ENCODE measurements at places on chromosomes 12 and 14.

GRCh38 chr12:64566831-64567517 is 43.3 kb upstream of the RASSF3 start:
- H3K27ac ChIP-seq, result no peak overlapping the region
- H3K36me3 ChIP-seq, result no peaks in the 10 kb centered on the region
- H3K27me3 ChIP-seq, result peaks cover 6% of the 10 kb centered on the region
- no peak for DNase-seq

- no peaks in the 10 kb centered on the region for H3K36me3 ChIP-seq
- H3K4me3 ChIP-seq, result no peak overlapping the region
- no peak overlapping the region for H3K27ac ChIP-seq
- peaks cover 20% of the 10 kb centered on the region for H3K27me3 ChIP-seq
- no peak for DNase-seq
Observed at GRCh38 chr14:54814076-54814475, 88.5 kb downstream of the GCH1 start.

DNA sequence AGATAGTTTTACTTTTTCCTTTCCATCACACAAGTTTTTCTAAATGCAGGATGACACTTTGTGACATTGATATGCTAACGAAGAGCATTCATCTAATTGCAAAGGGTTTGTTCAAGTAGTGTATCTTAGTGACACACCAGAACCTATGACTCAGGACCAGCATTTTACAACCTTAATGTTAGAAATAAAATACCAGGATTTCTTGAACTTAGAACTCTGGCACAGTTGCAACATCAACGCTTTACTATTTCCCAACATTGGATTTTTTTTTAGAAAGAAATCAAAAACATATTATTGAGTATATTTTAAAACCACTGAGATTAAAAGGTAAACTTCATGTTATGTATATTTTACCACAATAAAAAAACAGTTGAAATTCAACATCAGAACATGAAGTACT is 17.9 kb upstream of the PLEKHG6 start:
- H3K27ac ChIP-seq, result no peak overlapping the region
- no peak for DNase-seq
- H3K4me3 ChIP-seq, result no peak overlapping the region
- peaks cover 2% of the 10 kb centered on the region for H3K36me3 ChIP-seq
- no peaks in the 10 kb centered on the region for H3K4me1 ChIP-seq

GRCh38 chr12:1832801-1833595 is 12.6 kb downstream of the LRTM2 start:
- H3K27ac ChIP-seq, result no peak overlapping the region
- H3K4me3 ChIP-seq, result no peak overlapping the region
- H3K4me1 ChIP-seq, result no peaks in the 10 kb centered on the region

DNA sequence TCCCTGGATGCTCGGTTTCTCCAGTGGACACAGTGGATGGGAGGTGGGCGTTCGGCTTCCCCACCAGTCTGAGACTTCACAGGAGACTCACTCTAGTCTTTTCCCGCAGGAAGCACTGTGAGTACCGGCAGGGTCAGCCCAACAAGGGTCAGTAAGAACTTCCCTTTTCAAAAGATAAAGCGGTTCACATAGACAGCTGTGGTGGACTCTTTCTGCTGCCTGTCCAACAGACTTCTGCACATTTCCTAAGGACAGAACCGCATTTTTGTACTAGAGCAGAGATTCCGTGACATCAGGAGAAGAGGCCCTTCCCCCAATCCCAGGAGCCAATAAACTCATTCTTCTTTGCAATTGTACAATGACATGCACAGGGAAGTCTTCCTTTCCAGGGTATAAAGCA is 10.4 kb downstream of the LTBR start:
- H3K27ac ChIP-seq, result no peak overlapping the region
- no peaks in the 10 kb centered on the region for H3K27me3 ChIP-seq
- no peak overlapping the region for H3K4me3 ChIP-seq

DNA sequence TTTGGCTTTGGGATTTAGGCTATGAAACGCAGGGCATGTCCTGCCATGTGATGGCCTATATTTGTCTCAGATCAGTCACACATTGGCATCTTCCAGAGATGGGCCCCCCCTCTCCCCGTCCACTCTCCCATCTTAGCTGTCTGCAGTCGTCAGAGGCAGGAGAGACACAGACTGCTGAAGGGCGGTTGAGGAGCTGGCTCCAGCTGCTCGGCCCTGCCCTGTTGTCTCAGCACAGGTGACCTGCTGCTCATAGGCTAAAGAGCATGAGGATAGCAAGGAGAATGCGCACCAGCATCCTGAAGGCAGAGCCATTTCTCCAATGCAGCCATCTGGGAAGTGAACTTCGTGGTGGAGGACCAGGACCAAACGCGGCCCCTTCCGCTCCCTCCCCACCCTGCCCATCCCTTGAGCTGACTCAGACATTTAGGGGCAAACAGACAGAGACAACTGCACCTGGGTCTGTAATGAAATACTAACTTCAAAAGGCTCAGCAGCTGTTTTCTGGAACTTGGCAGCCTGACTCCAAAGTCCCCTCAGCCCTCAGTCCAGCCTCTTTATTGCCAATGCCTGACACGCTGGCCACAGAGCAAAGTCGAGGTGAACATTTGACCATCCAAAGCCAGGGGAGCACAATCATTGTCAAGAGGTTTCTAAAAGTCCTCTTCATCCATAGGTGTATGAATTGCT is 22.3 kb downstream of the FZD10 start:
- DNase-seq, result no peak
- H3K36me3 ChIP-seq, result no peaks in the 10 kb centered on the region
- H3K4me1 ChIP-seq, result no peaks in the 10 kb centered on the region

- H3K36me3 ChIP-seq, result no peaks in the 10 kb centered on the region
- H3K27ac ChIP-seq, result no peak overlapping the region
- H3K4me3 ChIP-seq, result no peak overlapping the region
Observed at GRCh38 chr12:58138424-58138823, 197.1 kb downstream of the ATP23 start.

DNA sequence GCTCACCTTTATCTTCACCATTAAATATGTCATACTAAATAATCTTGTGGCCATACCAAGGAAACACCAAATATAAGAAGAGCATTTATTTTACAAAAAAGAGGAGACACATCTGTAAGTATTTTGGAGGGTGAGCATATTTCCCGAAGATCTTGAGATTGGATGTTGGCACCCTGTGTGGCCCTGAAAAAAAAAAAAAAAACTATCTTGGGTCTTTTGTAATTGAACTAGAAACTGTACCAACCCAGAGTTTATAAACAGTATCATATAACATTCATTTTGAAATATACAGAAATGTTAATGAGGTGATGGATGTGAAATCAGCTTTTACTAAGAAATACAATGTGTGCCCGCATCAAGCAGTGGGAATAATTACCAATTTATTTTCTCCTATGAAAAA is 104.0 kb upstream of the FRMD6 start:
- H3K27ac ChIP-seq, result no peak overlapping the region
- DNase-seq, result no peak
- no peaks in the 10 kb centered on the region for H3K36me3 ChIP-seq
- H3K4me3 ChIP-seq, result no peak overlapping the region
- no peaks in the 10 kb centered on the region for H3K4me1 ChIP-seq
- H3K27me3 ChIP-seq, result peaks cover 44% of the 10 kb centered on the region

- no peak overlapping the region for H3K4me3 ChIP-seq
- H3K4me1 ChIP-seq, result no peaks in the 10 kb centered on the region
- H3K36me3 ChIP-seq, result no peaks in the 10 kb centered on the region
- no peak for DNase-seq
- H3K27ac ChIP-seq, result no peak overlapping the region
Observed at GRCh38 chr14:33709283-33709682, 241.6 kb downstream of the EGLN3 start.

- peaks cover 82% of the 10 kb centered on the region for H3K4me1 ChIP-seq
- H3K27me3 ChIP-seq, result no peaks in the 10 kb centered on the region
- H3K36me3 ChIP-seq, result peaks cover 16% of the 10 kb centered on the region
- no peak for DNase-seq
- peak overlapping the region; percentile 97 for H3K4me3 ChIP-seq
Observed at GRCh38 chr14:69615121-69615495, 3.7 kb downstream of the SUSD6 start.

GRCh38 chr12:58443981-58444371 is 476.3 kb downstream of the LRIG3 start:
- H3K4me3 ChIP-seq, result no peak overlapping the region
- no peaks in the 10 kb centered on the region for H3K4me1 ChIP-seq
- no peaks in the 10 kb centered on the region for H3K27me3 ChIP-seq
- H3K27ac ChIP-seq, result no peak overlapping the region
- no peaks in the 10 kb centered on the region for H3K36me3 ChIP-seq

- H3K4me1 ChIP-seq, result no peaks in the 10 kb centered on the region
- no peaks in the 10 kb centered on the region for H3K36me3 ChIP-seq
- H3K27ac ChIP-seq, result no peak overlapping the region
- H3K4me3 ChIP-seq, result no peak overlapping the region
- DNase-seq, result no peak
Observed at GRCh38 chr14:43005807-43006206, 1399.1 kb downstream of the LRFN5 start.

DNA sequence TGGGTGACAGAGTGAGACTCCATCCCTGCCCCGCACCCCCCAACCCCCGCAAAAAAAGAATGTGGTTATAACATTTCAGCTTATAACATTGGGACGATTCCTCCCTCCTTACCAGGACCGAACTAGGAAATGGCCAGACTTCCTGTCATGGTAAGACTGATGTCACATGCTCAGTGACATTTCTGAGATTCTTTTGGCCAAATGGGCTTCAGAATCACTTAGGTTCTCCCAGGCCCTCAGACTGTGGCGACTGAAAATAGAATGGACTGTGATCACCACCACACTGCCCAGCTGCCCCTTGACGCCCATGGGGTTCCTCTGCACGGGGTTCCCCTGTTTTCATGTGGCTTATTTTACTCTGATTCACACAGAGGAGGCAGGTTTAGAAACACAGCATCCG is 115.0 kb upstream of the EVL start:
- no peak for DNase-seq
- H3K36me3 ChIP-seq, result no peaks in the 10 kb centered on the region
- H3K27ac ChIP-seq, result no peak overlapping the region
- peaks cover 6% of the 10 kb centered on the region for H3K27me3 ChIP-seq
- peaks cover 5% of the 10 kb centered on the region for H3K4me1 ChIP-seq

DNA sequence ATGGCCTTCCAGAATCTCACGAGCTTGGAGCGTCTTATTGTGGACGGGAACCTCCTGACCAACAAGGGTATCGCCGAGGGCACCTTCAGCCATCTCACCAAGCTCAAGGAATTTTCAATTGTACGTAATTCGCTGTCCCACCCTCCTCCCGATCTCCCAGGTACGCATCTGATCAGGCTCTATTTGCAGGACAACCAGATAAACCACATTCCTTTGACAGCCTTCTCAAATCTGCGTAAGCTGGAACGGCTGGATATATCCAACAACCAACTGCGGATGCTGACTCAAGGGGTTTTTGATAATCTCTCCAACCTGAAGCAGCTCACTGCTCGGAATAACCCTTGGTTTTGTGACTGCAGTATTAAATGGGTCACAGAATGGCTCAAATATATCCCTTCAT is 92.2 kb downstream of the FLRT2 start:
- DNase-seq, result no peak
- no peaks in the 10 kb centered on the region for H3K27me3 ChIP-seq
- no peaks in the 10 kb centered on the region for H3K4me1 ChIP-seq
- no peak overlapping the region for H3K4me3 ChIP-seq
- H3K36me3 ChIP-seq, result no peaks in the 10 kb centered on the region
- no peak overlapping the region for H3K27ac ChIP-seq

GRCh38 chr12:46950094-46950493 is 124.3 kb upstream of the SLC38A4 start:
- H3K4me3 ChIP-seq, result no peak overlapping the region
- DNase-seq, result no peak
- no peak overlapping the region for H3K27ac ChIP-seq
- H3K4me1 ChIP-seq, result no peaks in the 10 kb centered on the region

GRCh38 chr14:38755036-38755435 is 348.0 kb downstream of the SEC23A start:
- H3K36me3 ChIP-seq, result no peaks in the 10 kb centered on the region
- no peaks in the 10 kb centered on the region for H3K4me1 ChIP-seq
- no peaks in the 10 kb centered on the region for H3K27me3 ChIP-seq
- DNase-seq, result no peak
- H3K27ac ChIP-seq, result no peak overlapping the region

DNA sequence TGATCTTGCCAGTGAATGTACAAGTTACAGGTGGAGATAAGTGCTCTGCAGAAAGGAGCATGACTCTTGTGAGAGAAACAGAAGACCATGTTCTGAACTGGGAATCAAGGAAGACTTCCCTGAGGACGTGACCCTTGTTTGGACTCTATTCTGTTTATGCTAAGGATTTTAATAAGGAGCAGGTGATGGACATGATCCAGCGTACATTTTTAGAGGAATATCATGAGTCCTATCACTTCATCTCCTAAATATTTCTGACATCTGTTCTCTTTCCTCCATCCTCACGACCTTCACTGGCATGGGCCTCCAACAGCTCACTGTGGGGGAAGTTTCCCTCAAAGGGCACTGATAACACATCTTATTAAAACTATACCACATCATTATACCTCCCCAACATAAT is 7.9 kb upstream of the SLC38A1 start:
- no peak overlapping the region for H3K27ac ChIP-seq
- H3K4me3 ChIP-seq, result no peak overlapping the region
- peaks cover 10% of the 10 kb centered on the region for H3K36me3 ChIP-seq
- no peak for DNase-seq
- no peaks in the 10 kb centered on the region for H3K27me3 ChIP-seq
- H3K4me1 ChIP-seq, result peaks cover 4% of the 10 kb centered on the region

DNA sequence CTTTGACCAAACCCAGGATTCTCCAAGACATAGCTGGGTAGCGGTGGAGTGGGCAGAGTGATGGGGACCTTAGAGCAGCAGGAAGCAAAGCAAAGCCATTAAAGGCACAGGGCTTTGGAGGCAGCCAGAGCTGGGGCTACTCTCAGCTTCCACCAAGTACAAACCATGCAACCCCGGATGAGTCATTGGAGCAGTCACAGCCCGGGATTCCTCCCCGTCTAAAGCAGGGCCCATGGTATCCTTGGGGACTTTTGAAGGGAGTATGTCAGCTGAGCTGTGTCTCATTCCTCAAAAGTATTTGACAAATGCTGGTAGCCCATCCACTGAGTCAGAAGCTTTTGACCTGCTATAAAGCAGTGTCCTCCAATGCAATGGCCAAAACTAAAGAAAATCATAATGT is 9.7 kb upstream of the IFI27 start:
- H3K27me3 ChIP-seq, result no peaks in the 10 kb centered on the region
- H3K36me3 ChIP-seq, result peaks cover 4% of the 10 kb centered on the region
- no peaks in the 10 kb centered on the region for H3K4me1 ChIP-seq
- no peak overlapping the region for H3K4me3 ChIP-seq

All from effector memory CD8-positive, alpha-beta T cell (primary cell).